ENCODE measurements at places on chromosomes 7 and 10.

DNA sequence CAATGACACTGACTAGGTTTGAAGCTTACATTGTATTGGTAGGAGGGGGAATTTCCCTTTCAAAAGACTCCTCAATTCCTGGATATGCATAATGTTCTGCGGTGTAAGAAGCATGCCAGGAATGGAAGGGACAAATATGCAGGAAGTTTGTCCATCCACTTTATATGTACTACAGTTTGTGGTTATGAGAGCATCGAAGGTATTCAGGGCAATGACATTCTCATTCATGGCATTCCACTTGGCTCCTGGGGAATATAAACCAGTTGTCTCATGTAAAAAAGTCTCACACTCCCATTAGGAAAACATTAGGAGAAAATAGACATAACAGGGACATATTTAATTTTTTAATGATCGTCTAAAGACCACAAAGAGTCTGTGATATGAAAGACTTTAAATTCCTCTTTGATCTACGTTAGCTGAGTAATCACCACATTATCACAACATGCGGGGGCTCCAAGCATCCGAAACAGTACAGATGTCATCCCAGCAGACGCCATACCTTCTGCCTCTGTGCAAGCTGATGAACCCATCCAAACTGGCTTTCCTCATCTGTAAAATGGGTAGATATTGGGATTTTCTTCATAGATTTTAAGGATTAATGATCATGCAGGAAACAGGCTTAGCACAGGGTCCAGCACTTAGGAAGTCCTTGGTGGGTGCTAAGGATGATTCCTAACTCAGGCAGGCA is 675.3 kb downstream of the INHBA start:
- DNase-seq, result peak; percentile 68

- peak; percentile 100 for DNase-seq
Measured at GRCh38 chr7:150962553-150963399, 15.3 kb downstream of the KCNH2 start.

DNA sequence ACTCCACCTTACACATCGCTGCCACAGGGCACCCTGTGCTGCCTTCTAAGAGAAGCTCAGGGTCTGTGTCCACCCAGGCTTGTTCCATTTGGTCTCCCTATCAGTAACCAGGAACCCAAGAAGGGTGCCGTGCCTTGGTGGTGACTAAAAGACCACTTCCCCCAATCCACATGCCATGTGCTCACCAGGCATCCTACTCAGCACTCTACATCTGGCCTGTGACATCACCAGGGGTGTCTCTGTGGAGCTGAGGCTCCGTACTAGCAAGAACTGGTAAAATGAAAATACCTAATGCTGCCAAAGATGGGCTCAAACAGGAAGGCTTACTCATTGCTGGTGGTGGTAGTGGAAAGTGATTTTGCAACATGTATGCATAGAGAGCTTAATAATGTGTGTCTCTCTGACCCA is 19.0 kb upstream of the C10orf71 start:
- DNase-seq, result peak; percentile 90

DNA sequence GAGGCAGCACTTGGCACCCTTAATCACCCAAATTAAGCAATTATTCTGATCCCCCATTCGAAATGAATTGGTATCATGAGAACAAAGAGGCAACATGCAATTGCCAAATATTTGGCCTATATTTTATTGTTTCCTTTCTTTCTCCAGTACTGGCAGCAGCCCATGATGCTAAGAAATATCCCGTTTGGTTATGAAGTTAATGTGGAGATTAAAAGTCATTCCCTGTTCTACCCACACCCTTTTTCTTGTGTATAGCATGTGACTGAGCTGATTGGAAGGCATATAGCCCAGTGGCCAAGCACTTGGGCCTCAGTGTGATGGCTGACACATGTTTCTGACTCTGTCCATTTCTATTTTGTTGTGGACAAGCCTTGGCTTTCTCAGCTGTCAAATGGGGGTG is 692.3 kb upstream of the GALNT17 start:
- no peak for DNase-seq

- no peak for DNase-seq
Measured at GRCh38 chr10:66625709-66626590, 299.9 kb upstream of the LRRTM3 start.

DNA sequence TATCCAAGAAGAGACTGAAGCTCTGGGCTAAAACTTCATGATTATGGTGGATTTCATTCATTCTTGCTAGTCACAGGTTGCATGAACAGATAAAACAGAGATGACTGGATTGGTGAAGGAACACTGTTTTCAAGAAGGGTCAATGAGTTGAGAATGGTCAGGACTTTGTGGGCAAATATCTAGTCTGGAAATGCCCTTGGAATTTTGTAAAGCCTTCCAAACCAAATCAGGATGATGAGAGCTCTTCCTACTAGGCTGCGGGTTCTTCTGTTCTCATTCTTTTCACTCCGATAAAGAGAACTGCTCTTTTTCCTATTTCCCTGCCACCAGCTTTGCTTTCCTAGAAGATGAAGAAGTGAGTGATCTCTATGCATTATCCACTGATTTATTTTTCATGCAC is 171.4 kb downstream of the ARID5B start:
- no peak for DNase-seq

GRCh38 chr10:124007102-124007772 is 86.2 kb downstream of the CHST15 start:
- DNase-seq, result peak; percentile 34

DNA sequence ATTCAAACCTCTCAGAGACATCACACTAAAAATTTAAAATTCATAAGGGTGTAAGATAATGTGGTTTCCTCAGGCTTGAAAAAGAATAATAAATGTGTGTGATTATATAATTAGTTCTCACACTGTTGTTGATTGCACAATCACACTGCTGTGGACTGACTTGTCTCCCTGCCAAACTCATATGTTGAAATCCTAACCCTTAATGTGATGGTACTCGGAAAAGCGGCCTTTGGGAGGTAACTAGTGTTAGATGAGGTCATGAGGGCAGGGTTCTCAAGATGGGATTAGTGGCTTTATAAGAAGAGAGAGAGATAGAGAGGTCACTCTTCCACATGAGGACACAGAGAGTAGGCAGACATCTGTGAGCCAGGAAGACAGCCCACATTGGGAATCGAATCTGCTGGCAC is 128.5 kb upstream of the COL1A2 start:
- no peak for DNase-seq

- no peak for DNase-seq
Measured at GRCh38 chr7:94398841-94399240, 4.1 kb downstream of the COL1A2 start.

- no peak for DNase-seq
Measured at GRCh38 chr7:107474104-107474521, 4.3 kb downstream of the GPR22 start.

DNA sequence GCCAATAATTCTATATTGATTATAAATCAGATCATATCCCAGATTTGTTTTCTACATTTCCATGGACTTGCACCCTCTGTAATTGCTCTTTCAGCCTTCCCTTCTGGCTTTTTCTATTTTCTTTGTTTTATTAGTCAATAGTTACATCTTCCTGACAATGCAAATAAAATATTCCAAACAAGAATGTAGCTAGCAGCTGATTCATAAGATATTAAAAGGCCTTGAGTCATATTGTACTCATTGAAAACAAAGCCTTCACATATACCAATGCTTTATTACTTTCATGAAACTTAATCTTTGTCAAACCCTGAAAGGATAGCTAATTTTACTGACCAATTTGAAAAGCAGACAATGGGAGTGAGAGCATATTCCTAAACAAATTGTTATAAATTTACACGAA is 10.7 kb upstream of the SFMBT2 start:
- no peak for DNase-seq

GRCh38 chr10:84179059-84179710 is 5.6 kb downstream of the GPR15LG start:
- DNase-seq, result peak; percentile 81

- DNase-seq, result no peak
Measured at GRCh38 chr7:3068530-3068929, 24.9 kb upstream of the CARD11 start.

DNA sequence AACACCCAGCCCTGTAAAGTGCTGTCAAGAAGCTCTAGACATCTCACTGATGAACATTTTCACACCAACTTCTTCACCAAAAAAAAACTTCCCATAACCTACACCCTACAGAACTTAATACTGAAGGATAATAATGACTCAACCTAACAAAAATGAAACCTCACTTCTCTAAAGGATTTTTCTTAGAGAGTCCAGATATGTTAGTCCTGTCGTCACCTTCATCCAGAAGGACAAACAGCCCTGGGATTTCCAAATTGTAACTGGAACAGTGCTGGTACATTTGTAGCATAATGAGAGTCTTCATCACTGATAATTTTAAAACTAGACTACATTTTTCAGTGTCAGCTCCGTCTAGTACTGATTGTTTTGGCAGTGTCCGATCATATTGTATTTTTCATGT is 528.6 kb upstream of the CELF2 start:
- DNase-seq, result peak; percentile 37

DNA sequence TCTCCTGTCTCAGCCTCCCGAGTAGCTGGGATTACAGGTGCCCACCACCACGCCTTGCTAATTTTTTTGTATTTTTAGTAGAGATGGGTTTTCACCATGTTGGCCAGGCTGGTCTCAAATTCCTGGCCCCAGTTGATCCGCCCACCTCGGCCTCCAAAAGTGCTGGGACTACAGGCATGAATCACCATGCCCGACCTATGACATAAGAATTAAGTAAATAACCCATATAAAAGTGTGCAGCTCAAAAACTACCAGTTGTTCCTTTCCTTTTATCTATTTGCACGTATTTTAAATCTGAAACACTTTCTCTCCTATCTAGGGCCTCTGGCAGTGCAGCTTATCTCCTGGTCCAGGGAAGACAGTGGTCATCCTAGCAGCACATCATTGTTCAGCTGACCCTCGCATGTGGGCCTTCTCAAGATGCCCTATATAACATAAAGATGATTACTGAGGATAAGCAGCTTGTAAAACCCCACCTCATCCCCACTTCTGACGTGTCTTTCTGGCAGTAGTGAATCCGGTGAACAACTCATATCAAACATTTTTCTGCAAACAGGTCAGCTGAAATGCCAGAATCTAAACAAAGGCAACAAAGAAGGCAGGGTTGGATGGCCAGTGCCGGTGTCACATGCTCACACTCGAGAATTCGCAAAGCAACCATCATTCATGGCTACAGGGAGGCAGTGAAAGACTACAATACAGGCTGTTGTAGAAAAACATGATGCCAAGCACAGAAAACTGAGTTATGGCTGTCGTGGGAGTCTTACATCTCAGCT is 36.0 kb upstream of the KCNIP2 start:
- DNase-seq, result peak; percentile 71

DNA sequence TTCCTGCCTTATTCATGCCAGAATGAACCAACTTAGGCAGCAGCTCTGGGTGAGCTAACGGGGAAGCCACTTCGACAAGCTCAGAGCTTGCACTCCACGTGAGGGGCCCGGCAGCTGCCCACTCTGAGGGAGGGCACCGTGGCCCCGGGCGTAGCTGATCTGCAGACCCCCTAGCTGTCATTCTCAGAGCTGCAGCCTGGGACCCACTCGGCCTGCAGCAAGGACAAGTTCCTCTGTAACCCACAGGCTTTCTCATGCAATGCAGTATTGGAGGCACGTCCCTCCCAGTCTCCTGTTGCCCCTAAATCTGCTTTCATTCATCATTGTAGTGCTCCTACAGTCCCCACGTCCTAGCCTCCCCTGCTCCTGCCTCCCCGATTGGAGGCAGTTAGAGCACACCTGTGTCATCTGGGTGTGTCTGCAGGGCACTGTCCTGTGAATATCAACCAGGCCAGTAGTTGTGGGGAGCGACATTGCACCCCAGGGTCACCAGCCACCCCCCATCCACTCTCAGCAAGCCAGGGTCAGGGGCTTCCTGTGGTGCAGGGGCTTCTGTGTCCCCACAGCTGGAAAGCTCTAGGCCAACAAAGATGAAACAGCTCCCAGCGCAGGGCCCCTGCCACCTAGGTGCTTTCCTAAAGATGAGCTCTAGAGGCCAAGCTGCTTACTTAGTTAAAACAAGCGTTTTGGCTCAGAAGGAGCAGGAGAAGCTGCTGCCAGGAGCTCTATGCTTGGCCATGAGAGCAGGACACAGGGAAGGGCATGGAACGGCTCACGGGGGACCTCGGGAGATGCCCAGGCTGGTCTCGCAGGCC is 333.6 kb downstream of the ADARB2 start:
- DNase-seq, result peak; percentile 73

DNA sequence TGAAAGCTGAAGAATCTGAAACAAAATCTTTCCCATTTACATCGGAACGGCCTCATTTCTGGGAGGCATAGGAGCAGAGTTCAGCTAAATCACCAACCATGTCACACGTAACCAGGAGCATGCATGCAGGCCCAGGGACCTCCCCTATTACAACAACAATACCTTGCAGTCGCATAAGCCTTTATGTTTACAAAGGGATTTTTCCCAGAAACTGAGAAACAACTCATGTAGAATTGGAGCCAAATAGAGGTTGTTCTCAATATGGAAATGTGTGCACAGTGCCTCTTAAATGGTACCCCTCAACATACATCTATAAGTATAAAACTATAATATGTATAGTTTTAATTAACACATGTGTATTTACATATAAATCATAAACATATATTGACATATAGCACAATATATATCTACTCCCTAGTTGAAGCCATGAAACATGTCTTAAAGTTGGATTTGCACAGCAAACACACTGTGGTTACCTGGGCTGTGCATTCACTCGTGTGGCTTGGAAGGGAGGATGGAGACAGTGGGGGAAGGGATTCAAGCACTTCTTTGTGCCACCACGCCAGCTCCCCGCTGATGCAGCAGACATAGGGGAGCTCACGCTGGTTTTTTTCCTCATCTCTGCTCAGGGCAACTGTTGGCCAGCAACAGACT is 35.0 kb upstream of the DGKI start:
- DNase-seq, result no peak

GRCh38 chr10:108690530-108690929 is 1232.8 kb downstream of the XPNPEP1 start:
- DNase-seq, result no peak

DNA sequence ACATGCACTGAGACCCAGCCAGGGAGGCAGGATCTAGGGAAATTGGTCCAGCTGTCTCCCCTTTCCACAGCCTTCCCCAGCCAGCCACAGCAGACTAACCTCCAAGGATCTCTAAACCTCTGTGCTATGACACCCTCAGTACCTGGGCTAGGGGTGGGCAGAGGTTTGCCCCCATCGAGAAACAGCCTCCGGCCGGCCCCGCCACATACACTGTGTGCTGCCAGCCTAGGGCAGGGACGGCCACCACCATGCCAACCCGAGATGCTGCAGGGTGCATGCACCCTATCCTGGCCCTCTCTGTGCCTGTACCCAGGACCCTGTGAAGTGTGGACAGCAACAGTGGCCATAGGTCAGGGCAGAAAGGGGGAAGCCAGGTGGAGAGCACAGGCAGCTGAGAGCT is 58.1 kb downstream of the PARP12 start:
- no peak for DNase-seq

DNA sequence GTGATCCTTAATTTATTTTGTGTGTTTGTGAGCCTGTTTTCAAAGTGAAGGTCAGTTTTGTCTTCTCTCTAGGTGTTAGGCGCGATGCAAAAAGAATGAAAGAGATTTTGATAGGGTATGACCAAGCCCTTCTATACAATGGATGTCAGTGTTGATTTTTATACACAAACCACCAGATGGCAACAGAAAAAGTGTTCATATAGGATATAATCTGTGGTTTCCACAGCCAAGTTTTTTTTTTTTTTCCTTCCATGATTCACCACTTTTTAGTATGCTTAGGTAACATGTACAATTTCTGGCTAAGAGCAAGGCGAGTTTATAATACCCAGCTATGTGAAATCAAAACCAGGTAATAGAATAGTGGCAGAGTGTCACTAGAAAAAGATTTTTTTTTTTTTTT is 8.1 kb downstream of the SDK1 start:
- no peak for DNase-seq

Measured in osteoblast (primary cell).